ENCODE measurements at places on chromosomes 7 and 10.

DNA sequence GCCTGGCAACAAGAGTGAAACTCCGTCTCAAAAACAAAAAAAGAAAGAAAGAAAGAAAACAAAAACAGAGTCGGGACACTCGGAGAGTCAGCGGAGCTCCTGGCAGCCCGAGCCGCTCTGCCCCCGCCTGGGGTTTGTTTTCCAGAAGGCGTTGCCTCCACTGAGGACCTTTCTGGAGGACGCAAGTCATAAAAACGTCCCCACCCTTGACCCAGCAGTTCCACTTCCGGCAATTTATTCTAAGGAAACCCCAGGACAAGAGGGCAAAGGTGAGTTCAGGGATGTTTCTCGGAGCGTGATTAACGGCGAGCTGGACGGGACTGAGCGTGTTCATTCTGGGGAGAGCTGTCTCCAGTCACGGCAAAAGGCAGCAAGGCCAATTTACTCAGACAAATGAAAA, 27.0 kb upstream of the SUN1 start:
- no peak for DNase-seq

- no peak for DNase-seq
Observed at GRCh38 chr10:79179957-79180309, 111.2 kb downstream of the ZMIZ1 start.

GRCh38 chr7:44394636-44395035, 69.2 kb upstream of the CAMK2B start:
- DNase-seq = no peak

DNA sequence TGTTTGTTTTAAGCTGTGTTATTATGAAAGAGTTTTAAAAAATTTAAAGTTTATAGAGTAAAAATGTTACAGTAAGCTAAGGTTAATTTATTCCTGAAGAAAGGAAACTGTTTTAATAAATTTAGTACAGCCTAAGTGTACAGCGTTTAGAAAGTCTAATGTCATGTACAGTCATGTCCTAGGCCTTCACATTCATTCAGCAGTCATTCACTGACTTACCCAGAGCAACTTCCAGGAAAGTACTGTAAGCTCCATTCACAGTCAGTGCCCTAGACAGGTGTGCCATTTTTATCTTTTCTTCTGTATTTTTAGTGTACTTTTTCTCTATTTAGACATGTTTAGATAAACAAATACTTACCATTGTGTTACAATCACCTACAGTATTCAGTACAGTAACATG, 126.8 kb downstream of the TPK1 start:
- no peak for DNase-seq

DNA sequence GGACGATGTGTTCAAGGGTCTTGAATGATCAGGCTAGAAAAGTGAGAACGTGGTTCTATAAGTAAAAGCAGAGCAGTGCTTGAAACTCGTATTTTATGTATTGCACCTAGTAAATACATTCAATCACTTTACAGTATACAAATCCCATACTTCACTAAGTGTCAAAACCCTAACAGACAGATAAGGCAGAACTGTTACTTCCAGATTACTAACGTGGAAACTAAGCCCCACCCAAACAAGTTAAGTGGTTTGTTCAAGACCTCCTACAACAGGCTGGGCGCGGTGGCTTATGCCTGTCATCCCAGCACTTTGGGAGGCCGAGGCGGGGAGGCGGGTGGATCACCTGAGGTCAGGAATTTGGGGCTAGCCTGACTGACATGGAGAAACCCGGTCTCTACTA, 9.2 kb upstream of the MYO1G start:
- DNase-seq = no peak

- no peak for DNase-seq
Observed at GRCh38 chr10:131085091-131085860, 226.2 kb downstream of the TCERG1L start.

- no peak for DNase-seq
Observed at GRCh38 chr10:131107970-131108369, 203.6 kb downstream of the TCERG1L start.

- no peak for DNase-seq
Observed at GRCh38 chr7:14137676-14138075, 148.2 kb upstream of the ETV1 start.

DNA sequence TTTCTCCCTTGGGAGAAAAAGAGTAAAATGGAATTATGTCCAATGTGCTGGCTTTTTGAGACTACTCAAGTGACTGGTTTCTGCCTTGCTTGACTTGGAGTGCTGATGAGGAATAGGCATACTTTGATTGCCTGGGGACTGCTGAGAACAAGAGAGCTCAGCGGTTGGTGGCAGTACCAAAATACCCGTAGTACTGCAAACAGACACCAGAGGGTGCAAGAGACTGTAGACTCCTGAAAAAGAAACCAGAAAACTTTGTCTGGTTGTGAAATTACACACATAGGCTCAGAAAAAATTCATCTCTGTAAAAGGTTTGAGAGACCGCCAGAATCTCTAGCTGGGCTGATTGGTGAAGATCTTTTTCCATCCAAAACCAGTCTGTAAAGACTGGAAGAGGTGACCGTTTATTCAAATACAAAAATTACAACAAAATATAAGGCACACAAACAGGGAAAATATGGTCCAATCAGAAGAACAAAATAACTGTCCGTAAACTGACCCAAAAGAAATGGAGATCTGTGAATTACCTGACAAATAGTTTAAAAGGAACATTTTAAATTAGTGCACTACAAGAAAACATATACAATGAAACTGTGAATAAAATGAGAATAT, 18.5 kb downstream of the BICC1 start:
- peak; percentile 58 for DNase-seq

DNA sequence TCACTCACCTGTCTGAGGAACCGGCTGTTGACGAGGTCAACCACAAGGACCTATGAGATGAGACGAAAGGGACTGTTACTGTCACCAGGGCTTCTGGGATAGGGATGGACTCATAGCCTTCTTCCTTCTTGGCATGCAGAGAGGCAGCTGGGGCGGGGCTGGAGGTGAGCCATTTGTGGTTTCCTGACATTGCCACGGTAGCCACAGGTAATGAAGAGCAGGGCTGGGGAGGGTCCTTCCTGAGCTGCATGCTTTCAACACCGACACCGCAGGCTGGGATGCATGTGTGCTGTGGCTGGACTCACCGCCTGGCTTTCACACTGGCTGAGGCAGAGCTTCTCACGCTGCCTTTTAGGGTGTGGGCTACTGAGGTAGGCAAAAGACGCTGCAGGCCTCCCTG, 46.4 kb upstream of the MKRN1 start:
- no peak for DNase-seq

GRCh38 chr7:150317748-150318444, 5.3 kb upstream of the LRRC61 start:
- no peak for DNase-seq

- no peak for DNase-seq
Observed at GRCh38 chr10:3398825-3399646, 226.5 kb upstream of the PITRM1 start.

DNA sequence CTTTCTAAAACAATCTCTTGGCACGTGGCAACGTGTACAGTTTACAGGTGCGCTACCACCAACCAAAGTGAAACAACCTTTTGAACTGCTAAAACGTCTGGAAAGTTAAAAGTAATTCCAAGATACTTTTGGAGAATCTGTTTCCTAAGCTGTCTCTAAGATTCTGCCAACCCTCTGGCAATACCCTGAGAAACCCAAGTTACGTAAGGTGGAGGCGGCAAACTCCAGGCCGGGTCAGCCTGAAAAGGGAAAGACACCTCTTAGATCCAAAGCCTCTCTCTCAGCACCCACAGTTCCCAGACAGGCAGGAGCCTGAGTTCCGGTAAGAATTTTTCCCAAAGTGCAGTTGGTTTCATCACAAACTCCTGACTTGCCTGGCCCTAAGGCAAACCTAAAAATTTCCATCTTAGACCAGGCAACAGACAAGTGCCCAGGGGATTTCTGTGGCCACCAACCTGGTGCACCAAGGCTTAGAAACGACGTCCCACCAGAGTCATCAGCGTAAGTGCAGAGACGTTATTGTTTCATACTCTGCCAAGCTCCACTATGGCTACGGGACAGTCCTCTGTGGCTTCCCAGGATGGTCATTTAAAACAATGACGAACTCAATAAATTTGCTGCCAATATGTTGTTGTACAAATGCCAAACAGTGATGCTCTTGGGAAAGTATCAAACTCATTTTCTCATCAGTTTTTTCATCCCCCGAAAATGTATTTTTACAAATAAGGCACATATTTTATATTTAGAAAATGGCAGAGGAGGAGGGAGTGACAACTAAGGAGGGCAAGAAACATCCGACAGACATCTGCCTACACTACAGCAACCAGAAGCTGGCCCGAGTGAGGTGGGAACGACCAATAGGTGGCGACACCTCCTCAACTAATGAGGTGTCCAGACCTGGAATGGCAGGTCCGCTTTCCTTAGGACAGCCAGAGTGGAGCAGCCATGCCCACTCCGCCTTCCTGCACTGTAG, 205.8 kb upstream of the FRMD4A start:
- no peak for DNase-seq

DNA sequence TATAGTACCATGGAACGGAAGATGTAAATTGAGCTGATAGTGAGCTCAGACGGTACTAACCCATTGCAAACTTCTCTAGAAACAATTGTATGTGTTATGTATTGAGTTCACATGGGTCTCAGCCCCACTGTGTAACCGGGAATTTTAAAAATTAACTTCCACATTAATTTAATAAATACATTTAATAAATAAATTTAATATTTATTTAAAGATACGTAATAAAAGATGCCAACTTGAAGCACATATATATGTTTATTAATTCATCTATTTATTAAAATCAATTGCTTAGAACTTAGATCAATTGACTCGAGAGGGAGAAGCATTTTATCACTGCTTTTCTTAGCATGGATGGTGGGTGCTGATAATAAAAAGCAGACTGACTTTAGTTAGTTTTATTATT, 170.1 kb upstream of the NPVF start:
- DNase-seq = no peak

DNA sequence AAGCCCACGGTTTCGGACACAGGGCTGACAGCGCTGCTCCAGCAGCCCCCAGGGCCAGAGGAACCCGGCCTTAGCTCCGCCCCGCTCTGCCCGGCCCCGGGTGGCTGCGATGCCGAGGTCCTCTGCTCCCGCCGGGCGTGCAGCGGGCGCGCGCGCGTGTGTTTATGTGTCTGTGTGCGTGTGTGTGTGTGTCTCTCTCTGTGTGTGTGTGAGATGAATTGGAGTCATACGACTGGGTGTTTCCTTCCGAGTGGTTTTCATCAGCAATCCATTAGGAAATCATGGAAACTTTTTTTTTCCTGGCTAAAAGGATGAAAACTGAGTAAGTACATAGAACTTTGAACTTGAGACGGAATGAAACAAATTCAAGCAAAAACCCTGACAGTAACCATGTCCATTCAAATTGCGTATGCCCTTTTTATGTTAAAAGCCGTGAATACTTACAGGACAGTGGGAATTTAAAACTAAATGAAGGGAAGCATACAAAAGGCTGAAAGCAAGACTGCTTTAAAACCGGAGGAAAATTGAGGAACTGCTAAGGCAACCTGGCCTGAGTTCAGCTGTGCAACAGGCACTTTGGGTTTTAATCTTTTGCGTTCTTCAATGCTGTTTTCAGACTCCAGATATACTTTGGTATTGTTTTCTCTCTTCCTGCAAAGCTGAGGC, at the start of gene CPED1:
Gene CPED1, plus strand, starts transcription at position 121 of the 666 bp plus-strand sequence. CDS start 911 bp downstream, outside the sequence.
- DNase-seq = peak; percentile 8

DNA sequence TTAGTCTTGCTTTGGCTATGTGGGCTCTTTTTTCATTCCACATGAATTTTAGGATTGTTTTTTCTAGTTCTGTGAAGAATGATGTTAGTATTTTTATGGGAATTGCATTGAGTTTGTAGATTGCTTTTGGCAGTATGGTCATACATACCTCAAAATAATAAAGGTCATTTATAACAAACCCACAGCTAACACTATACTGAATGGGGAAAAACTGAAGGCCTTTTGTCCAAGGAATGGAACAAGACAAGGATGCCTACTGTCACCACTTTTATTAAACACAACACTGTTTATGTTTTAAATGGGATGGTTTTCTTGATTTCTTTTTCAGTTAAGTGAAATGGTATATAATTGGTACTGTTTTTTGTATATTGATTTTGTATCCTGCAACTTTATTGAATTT, 84.3 kb downstream of the CCDC7 start:
- no peak for DNase-seq

GRCh38 chr10:102644066-102644645, at the start of gene TRIM8:
Gene TRIM8, plus strand, starts transcription at chr10:102644479. Its CDS starts 139 bp downstream, at chr10:102644618.
- DNase-seq = peak; percentile 67

GRCh38 chr7:132456418-132456817, 119.9 kb downstream of the PLXNA4 start:
- DNase-seq = no peak

- no peak for DNase-seq
Observed at GRCh38 chr10:110644598-110645462, 694 bp downstream of the RBM20 start.

DNA sequence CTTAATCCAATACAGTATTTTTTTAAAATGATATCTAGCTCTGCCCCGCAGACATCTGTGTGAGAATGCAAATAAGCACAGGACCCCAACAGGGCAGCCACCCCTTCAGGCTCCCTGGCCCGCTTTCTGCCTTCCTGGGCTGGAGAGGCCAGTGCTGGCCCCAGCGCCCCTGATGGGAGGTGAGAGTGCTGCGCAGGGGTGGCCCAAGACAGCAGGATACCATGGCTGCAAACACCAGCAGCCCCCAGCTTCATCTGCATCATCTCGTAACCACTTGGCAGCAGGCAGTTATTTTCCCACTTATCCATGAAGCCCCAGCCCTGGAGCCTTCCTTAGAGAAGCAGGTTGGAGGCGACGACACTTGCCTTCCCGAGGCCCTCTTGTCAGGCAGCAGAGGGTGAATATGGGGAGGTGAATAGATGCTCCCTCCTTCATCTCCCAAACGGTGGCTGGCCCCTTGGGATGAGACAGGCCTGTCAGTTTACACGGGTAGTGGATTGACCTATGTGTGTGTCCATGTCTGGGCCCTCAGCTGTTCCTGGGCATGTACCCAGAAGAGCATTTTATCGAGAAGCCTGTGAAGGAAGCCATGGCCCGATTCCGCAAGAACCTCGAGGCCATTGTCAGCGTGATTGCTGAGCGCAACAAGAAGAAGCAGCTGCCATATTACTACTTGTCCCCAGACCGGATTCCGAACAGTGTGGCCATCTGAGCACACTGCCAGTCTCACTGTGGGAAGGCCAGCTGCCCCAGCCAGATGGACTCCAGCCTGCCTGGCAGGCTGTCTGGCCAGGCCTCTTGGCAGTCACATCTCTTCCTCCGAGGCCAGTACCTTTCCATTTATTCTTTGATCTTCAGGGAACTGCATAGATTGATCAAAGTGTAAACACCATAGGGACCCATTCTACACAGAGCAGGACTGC, 71.2 kb downstream of the ALOX5 start:
- DNase-seq = no peak

DNA sequence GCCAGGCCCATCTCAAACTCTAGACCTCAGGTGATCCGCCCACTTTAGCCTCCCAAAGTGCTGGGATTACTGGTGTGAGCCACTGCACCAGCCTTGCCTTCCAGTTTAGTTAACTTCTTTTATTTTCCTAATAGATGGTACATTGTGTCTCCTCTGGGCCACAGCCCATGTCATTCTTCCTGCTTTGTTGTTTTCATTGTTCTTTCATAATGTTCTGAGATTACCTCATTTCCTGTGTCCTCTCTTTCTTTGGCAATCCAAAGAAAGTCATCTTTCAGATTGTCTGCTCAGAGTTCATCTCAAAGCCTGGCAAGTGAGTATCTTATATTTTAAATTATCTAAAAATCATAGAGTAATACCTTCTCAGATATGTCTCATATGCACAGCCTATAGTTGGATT, at the start of gene OLAH:
Gene OLAH, plus strand, starts transcription at position 270 of the 400 bp plus-strand sequence. CDS start 3,346 bp downstream, outside the sequence.
- no peak for DNase-seq
